ENCODE measurements at places on chromosomes 7 and 10.
A peak's percentile ranks its signal among the peaks of the same experiment; 100 is the strongest.

DNA sequence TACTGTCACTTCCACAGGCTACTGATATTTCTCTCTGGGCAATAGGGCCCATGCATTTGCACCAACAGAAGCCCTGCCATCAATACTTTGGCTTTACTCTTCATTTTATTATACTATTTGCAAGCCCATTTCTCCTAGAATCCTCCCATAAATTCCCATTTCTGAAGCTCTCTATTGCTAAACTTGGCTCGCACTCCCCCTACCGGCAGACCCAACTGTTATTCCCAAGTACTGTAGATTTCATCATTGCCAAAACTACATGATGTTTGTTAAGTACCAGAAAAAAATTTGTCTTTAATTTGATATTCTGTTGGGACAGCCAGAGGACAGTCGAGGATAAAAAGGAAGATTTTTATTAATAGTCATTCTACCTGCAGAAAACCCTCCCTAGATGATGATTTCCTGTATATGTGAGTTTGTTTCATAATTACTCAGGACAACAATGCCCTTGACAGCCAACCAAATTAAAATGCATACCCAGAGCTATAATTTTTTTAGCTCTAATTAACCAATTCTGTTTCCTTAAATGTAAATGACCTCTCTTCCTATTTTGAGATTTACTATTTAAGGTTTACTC is 298.6 kb downstream of the REEP3 start:
- H3K4me1 ChIP-seq = no peaks in the 10 kb centered on the region
- peak; percentile 80 for DNase-seq
- H3K36me3 ChIP-seq = no peaks in the 10 kb centered on the region
- H3K4me3 ChIP-seq = no peak overlapping the region
- H3K27me3 ChIP-seq = no peaks in the 10 kb centered on the region
- H3K27ac ChIP-seq = no peak overlapping the region

GRCh38 chr10:108352771-108353170 is 1188.3 kb upstream of the SORCS1 start:
- H3K27ac ChIP-seq = no peak overlapping the region
- no peaks in the 10 kb centered on the region for H3K27me3 ChIP-seq
- no peak for DNase-seq
- H3K36me3 ChIP-seq = no peaks in the 10 kb centered on the region

- no peak for DNase-seq
- no peaks in the 10 kb centered on the region for H3K4me1 ChIP-seq
- H3K36me3 ChIP-seq = no peaks in the 10 kb centered on the region
- H3K27ac ChIP-seq = no peak overlapping the region
Measured at GRCh38 chr10:43686414-43686813, 37.7 kb upstream of the ZNF32 start.

DNA sequence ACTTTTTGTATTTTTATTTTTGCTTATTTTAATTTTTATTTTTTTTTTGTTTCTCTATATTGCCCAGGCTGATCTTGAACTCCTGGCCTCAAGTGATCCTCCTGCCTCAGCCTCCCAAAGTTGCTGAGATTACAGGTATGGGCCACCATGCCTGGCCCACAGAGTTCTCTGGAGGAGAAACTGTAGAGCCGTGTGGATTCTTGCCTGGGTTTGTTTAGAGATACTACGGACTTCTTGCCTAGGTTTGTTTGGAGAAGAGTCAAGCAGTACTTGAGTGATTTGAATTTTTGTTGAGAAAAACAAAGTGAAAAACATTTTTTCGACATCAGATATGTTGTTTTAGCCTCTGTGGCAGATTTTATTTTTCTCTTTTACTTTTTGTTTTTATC is 99.0 kb downstream of the CAMK1D start:
- H3K4me3 ChIP-seq = no peak overlapping the region
- no peaks in the 10 kb centered on the region for H3K4me1 ChIP-seq
- DNase-seq = no peak
- no peaks in the 10 kb centered on the region for H3K27me3 ChIP-seq
- no peaks in the 10 kb centered on the region for H3K36me3 ChIP-seq

DNA sequence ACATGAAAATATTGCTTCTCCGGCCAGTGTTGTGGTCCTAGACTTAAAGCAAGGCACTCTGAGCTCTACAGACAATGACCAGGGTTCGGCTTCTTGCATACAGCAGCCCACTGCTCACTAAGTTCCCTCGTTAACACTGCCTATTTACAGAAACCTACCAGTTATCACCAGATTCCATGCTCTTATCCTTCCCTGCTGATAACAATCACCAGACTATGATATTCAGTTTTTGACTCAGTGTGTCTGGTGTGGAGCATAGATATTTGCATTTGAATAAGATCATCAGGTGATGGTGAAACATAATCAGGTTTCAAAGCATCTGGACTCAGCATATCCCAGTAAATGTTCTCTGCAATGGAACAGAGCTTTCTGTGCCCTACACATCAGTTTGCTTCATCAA is 182.3 kb downstream of the SNX13 start:
- no peaks in the 10 kb centered on the region for H3K4me1 ChIP-seq
- H3K4me3 ChIP-seq = no peak overlapping the region
- no peak overlapping the region for H3K27ac ChIP-seq
- no peaks in the 10 kb centered on the region for H3K27me3 ChIP-seq

DNA sequence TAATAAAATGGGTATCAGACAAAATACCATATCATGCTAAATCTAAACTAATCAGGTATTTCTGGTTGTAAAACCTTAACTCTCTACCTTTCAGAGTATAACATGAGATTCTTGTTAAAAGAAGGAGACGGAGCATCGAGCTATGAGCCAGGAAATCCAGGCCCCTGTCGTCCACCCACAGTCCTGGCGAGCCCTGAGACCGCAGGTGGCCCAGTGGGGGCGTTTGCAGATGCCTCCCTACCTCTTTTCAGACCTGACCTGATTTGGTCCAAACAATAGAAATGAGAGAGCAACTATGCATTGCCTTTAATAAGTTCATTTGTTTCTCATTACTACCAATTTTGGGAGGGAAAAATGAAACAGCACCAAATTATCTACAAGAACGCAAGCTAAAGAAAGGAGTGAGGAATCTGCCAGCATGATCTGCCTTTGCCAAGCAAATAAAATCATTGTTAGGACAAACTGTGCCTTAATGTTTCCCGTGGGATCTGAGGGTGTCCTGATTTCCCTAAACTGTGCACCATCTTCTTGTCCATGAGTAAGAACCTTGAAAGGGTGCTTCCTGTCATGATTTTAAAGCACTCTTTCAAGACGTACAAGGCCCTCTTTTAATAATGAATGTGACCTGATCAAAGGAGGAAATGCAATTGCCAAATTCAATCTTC is 166.7 kb downstream of the TCERG1L start:
- no peaks in the 10 kb centered on the region for H3K36me3 ChIP-seq
- H3K4me3 ChIP-seq = no peak overlapping the region
- H3K4me1 ChIP-seq = peaks cover 6% of the 10 kb centered on the region
- H3K27me3 ChIP-seq = peaks cover 6% of the 10 kb centered on the region
- DNase-seq = no peak

All from cardiac muscle cell (in vitro differentiated cells and primary cell).